ENCODE measurements at places on chromosomes 1 and 21. TPM values are rescaled to one million over a fixed set of nuclear protein-coding genes. Genes with fewer than 3 reads are reported as not detected.

Gene NR1I3
- not detected for total RNA-seq

Gene TEX38
- total RNA-seq = not detected

Gene GFI1
- 0.26 TPM for total RNA-seq

Gene HSPA6
- 0.55 TPM for total RNA-seq

Gene GBP5
- 1.6 TPM for total RNA-seq

Gene OR11L1
- total RNA-seq = not detected

Gene SUSD4
- 0.73 TPM for total RNA-seq

DNA sequence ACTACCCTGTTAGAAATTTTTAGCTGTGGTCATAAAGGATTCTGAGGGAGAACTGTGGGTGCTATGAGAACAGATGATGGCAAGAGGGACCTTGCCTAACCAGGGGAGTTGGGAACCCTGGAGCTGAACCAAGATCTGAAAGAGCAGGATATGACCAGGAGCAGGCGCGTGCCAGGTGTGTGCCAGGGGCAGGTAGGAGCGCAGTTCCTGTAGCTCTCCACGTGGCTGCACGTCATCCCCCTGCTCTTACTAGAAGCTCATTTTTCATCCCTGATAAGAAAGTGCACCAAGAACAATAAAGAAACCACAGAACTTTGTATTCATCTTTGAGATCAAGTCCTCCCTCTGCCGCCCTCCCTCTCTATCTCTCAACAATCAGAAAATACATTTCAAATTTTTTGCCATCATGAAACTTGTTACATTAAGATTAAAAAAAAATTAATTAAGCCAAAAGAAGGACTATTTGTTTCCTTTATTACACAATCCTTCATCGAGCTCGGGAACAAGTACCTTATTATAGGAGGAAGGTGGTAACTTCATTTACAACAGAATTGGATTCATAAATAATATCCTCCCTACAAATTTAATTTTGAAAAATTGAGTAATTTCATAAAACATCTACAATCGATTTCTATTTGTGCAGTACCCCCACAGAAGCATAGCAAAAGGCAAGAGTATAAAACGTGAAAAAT lies 78.5 kb downstream of the SLC35F3 start:
- no peak for DNase-seq

GRCh38 chr1:88892357-88892877 lies 1.1 kb upstream of the GTF2B start:
- no peak for DNase-seq

- DNase-seq = no peak
Measured at GRCh38 chr1:238954865-238955264, 431.5 kb upstream of the CHRM3 start.

GRCh38 chr1:227766015-227766634 lies 30.9 kb downstream of the SNAP47 start:
- no peak for DNase-seq

GRCh38 chr1:78779831-78780230 lies 130.2 kb downstream of the IFI44 start:
- no peak for DNase-seq

DNA sequence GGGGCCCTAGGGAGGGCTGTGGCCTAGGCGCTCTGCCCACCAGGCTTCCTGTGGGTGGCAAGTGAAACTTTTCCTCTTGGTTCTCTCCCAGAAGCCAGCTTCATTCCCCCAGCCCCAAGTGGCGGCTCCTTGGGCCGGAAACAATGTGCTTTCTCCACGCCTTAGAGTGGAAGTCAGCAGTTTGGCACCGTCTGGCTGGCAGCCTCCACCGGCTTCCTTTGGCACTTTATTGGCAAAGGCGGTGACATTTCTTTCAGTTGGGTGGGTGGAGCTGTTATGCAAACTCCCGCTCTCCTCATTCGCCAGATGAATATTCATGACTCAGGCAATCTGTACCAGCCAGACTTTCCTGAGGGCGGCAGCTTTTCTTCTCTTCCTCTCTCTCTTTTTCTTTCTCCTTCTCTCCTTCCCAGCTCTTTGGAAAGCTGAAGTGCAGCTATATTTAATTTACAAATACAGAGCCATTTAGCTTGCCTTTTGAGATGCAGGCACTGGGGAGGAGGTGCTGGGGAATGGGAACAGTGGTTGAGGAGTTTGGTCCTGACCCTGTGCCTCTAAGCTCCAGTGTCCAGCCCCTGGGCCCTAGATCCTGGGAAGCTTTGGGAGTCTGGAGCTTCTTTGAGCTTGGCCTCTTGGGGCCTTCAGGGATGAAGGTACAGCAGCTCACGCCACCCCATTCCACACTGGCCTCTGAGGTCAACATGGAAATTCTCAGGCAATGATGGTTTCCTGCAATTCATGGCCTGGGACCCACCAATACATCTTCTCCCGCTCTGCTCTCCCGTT lies 67.8 kb upstream of the POU3F1 start:
- DNase-seq = no peak

DNA sequence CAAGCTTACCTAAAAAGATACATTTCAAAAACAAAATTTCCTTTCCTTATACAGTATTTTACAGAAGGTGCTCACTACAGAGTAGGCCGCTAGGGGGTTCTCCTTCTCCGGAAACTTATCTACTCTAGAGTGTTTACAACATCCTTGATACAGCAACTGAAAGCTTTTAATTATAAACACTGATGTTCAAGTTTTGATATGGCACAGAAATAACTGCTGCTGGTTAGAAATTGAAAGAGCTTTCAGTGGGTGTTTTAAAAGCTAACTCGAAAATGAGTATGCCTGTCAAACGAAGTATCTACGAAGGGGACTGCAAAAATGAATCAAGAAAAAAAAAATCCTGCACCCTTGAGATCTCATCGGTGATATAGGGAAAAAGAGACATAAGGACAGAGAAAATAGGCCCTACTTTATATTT lies 1.0 kb downstream of the YOD1 start:
- no peak for DNase-seq

- DNase-seq = no peak
Measured at GRCh38 chr1:113223040-113223439, 150.0 kb downstream of the LRIG2 start.

GRCh38 chr1:90361026-90361425 lies 356.1 kb downstream of the BARHL2 start:
- DNase-seq = no peak

GRCh38 chr21:27513825-27514224 lies 546.9 kb upstream of the ADAMTS5 start:
- no peak for DNase-seq

DNA sequence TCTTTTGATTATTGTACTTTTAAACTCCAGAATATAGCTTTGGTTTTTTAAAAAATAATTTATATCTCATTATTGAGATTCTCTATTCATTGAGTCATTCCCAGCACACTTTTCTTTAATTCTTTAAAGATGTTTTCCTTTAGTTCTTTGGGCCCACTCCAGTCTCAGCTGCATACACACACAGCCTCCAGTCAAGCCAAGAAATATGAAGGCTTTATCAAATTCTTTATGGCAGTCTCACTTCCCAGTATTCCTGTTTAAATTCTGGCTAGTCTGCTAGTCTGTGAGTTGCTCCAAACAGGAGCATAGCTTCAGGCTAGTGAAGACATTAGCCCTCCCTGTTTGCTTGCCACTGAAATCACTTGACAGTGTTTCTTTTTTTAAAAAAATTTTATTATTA lies 61.2 kb downstream of the CRP start:
- DNase-seq = no peak

DNA sequence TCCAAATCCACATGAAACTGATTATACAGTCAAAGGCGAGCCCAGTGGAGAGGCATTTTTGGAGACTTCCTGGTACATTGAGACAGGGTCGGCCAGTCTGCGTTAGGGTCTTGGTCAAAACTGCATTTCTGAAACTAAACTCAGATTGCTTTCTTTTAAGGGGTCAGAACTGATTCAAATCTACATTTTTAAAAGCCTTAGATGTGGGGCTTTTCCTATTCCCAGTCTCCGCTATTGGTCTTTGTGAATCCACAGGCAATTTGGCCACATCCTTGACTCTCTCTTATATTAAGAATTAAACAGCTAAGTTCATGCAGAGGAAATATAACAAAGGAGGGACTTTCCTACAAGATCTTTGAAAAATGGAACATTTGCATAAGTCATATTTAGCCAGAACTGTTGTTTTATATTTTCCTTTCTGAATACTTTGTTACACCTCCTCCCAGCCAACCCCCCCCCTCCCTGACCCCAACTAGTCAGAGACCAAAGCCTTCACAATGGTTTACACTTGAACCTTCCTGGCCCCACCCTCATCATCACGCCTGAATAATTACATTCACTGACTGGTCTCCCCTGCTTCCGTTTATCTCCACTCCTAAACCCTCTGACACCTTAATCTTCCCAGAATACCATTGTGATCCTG lies 30.9 kb downstream of the SELL start:
- no peak for DNase-seq

DNA sequence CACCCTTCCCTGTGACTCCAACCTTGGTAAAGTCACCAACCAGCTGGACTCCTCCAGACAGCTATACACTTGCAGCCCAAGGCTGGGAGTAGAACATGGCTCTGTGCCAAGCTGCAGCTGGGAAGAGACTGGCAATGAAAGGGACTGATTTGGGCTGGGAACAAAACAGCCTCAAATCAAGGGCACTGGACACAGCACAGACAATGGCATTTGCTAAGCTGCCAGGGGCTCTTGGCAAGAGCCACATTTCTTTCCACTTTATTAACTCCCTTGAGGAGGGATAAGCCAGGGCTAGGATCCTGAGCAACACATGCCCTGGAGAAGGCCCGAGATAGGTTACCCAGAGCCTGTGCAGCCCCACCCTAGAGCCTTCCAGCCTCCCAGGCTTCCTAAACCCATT lies 12.0 kb downstream of the SYT11 start:
- DNase-seq = peak; percentile 51

- DNase-seq = no peak
Measured at GRCh38 chr1:88169139-88169538, 514.9 kb upstream of the PKN2 start.

DNA sequence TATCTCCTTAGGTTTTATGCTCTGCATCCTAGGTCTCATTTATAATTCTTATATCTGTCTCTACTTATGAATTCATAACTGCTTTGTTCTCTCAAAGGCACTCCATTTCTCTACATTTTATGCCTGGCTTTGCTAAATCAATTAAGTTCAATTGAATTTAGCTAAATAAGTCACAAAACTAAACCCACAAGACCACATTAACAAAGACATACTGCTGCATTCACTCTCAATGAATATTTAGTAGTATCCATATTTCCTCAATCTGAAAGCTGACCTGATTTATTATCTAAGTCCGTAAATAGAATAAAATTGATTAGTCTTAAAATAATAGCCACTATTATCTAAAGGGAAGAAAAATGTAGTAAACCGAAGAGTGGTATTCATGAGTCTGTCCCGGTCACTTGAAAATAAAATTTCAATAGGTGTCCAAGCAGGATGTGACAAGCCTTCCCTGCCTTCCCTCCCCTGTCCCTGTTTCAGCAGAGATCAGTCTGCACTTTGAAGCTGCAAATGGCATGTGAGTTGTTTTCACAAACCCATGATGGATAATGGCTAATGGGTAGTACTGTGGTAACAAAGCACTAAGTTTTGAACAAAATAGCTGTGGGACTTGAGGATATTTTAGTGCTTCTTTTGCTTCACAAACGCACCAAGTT lies 295.0 kb upstream of the NCAM2 start:
- DNase-seq = no peak

DNA sequence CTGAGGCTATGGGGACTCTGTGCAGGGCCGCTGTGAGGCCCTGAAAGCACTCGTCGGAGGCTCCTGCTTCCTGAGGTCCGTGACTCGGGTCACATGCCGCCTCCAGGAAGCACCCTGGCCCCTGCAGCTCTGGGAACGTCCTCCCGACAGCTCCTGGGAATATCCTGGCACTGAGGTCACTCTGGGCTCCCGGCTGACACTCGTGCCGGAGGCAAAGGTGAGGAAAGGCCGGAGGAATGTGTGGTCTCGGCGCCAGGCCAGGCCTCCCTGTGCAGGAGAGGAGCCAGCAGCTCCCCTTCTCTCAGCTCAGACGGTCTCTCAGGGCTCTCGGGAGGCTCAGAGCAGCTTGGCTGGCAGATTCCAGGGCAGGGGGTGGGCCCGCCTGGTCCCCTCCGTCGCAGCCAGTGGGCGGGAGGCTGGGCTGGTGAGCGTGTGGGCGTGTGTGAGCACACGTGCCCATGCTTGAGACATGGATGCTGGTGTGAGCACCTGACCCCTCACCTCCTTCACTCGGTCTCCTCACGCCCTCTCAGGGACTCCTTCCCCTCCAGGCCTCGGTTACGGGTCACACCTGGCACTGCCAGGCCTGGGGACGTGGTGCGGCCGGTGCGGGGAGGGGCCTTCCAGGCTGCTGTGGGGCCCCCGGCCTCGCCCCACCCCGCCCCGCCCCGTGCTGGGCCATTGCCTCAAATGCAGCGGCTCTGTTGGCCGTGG lies 5.5 kb upstream of the RNF223 start:
- peak; percentile 71 for DNase-seq

- no peak for DNase-seq
Measured at GRCh38 chr1:201618905-201619304, 80.0 kb downstream of the NAV1 start.

DNA sequence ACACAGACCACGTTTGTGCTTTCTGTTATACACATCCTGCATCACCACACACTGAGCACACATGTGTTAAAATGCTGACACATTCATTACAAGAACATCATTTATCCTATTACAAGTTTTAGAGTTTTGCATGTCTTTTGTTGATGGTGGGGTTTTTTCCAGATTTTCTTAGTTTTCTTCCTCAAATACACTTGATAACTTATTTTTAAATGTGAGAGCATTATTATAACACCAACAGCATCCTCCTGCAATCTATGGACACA lies 67.3 kb downstream of the TGFBR3 start:
- DNase-seq = no peak

- DNase-seq = no peak
Measured at GRCh38 chr1:200107004-200107470, 79.5 kb downstream of the NR5A2 start.
